ENCODE measurements at places on chromosomes 5 and 9. TPM values are rescaled to one million over a fixed set of nuclear protein-coding genes. Genes with fewer than 3 reads are reported as not detected.

The CCL27 gene
- 1.1 TPM for total RNA-seq

The ABO gene
- total RNA-seq = 32.6 TPM

The ELAVL2 gene
- total RNA-seq = 0.27 TPM

The PCDHA12 gene
- 5.2 TPM for total RNA-seq

The PCDHB10 gene
- 1.6 TPM for total RNA-seq

DNA sequence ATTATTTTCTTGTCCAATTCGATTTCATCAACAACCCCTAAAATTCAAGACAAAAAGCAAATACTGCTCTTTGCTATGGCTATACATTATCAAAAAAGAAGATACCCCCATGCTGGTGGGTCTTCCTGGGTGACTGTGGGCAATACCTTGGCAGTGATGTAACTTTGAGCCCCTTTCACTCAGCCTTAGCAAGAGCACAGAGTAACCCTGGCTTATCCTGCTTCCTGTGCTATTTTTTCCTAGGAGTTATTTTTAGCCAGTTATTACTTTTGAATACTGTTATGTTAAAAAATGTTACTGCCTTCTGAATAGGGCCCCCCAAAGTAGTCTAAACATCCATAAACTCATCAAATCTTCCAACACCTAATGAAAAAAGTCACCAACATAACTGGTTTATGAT is 145.6 kb upstream of the TSLP start:
- DNase-seq = no peak

DNA sequence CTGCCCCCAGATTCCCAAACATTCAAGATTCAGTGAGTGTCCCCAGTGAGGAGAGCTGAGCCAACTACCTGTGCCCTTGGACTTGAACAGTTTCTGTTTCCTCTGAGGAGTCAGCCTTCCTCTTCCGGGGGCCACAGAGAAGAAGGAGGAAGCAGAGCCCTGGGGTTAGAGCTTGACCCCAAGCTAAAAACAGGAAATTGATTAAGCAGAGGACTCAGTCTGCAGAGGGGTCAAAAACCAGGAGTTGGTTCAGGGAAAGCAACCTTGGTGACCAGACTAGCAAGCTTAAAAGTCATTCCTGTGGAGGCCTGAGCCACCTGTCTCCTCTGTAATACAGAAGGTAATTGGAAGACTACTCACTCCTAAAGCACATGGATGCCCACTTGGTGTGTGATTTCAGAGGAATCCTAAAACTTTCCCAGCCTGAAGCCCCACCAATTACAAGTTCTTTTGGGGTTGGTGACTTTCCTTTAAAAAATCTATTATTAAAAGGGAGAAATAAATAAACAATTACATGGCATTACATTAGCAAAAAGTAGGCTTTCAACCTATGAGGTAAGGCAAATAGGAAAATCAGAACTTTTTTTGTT is 64.2 kb upstream of the SELENOP start:
- DNase-seq = no peak

DNA sequence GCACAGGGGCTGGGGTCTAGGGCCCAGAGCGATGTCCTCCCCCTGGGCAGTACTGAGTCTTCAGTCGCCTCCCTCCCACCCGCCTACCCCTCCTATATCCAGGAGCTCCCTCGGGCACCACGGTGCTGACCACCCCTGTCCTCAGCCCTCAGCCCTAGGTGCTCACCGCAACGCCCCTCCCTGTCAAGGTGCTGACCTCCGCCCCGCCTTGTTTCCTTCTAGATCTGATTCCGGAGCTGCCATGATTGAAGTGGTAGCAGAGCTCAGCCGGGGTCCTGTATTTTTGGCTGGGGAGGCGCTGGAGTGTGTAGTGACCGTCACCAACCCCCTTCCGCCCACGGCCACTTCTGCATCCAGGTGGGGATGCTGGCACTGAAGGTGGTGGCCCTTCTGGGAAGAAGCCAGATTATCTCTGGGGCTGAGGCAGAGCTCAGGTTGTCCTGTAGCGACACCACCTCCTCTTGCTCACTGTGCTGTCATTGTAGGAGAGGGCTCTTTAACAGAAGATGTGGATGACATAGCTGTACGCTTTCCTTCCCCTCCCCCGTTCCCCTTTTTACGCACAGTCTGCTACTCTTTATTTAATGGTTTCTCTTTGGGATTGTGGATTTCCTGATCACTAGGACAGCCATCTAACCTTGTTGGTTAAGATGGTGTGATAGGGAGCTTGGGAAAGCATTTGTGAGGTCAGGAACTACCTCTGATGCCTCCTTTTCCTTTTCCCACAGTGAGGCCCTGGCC is 598 bp downstream of the RGP1 start:
- peak; percentile 65 for DNase-seq

GRCh38 chr5:15806613-15807012 is 306.6 kb downstream of the FBXL7 start:
- no peak for DNase-seq

GRCh38 chr9:7844242-7844641 is 44.7 kb upstream of the DMAC1 start:
- no peak for DNase-seq

DNA sequence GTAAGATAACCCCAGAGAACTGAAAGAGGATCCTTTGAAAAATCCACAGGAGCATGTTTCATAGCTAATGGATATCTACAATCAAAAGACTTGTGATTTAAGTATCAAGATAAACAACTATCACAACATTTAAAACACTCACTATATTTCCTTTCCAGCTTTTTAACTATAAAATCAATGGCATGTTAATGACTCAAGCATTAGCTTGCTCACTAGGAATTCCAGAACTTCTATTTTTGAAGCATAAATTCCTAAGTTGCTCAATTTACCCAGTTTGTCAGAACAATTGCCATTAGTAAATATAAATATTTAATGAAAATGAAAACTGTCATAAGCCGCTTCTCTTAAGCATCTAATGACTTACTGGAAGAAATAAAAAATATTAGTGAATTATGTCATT is 355.3 kb downstream of the PRELID2 start:
- no peak for DNase-seq

- DNase-seq = no peak
Measured at GRCh38 chr5:40098313-40098712, 581.4 kb upstream of the PTGER4 start.

- no peak for DNase-seq
Measured at GRCh38 chr9:116162241-116162781, 8.7 kb downstream of the PAPPA start.

- DNase-seq = no peak
Measured at GRCh38 chr9:95406121-95406520, 88.6 kb upstream of the FANCC start.

DNA sequence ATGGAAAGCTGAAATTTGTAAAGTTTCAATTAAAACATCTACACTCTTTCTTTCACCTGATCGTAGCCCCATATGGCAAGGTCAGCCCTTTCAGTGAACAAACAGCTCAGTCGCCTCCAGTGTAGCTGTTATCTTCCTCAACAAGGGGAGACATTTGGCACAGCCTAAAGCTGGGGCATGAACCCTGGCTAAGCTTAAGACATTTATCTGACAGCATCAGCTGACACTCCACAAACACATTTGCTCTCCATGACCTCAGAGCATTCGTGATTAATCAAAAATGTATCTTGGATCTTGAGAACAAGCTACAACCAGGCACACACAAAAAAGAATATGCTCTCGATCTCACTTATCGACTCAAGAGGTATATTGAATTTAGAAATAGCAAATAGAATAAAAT is 67.3 kb downstream of the POU5F2 start:
- no peak for DNase-seq
